ENCODE measurements at places on chromosomes 11 and 22.

GRCh38 chr11:87351676-87352075, 313.9 kb downstream of the TMEM135 start:
- no peak for DNase-seq

DNA sequence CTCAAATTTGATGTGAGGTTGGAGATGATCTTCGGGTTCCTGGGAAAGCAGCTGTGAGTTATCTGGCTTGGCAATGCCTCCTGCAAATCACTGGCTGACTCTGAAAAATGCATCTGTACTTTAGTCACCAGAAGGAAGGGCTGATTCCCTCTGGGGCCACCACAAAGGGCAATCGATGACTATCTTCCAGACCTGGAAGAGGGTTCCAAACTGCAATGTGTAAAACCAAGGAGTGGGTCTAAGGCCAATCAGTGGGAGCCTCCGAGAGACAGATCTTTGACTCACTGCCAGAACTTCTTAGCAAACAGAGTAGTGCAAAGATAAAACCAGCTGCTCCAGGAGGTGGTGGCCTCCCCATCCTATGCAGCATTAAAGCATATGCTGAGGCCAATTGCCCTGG, 29.1 kb upstream of the PAK1 start:
- DNase-seq, result no peak

DNA sequence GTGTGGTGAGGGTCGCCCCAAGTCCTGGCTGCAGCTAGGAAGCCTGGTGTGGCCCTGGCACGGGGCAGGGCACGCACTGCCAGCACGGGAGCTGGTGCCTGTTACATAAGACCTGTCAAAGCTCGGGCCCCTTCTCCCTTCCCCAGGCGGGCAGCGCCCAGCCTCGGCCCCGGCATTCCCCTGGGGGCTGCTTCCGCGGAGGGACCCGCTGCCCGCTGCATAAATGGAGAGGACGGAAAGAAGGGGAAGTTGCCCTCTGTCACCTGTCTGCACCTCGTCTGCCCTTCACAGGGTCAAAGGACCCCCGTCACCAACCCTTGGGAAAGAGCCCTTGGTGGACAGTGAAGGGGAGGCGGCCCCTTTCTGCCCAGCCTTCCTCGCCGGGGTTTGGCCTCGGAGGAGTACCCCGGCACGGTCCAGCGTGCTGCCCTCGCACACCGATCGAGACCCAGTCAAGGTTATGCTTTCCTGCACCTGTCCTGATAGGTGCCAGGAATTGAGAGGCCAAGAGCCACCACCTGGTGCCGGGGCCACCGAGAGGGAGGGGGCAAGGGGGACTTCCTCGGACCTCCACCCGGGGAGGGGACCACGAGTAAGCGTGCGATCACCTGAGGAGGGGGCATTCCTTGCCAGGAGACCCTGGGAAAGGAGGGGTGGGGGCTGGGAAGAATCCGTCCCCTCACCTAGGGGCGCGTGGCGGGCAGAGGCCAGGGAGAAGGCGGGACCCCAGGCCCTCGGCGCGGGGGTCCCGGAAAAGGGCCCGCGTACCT, 16.8 kb upstream of the MFRP start:
- DNase-seq, result no peak

- DNase-seq, result no peak
Measured at GRCh38 chr11:128336203-128336602, 251.2 kb downstream of the ETS1 start.

DNA sequence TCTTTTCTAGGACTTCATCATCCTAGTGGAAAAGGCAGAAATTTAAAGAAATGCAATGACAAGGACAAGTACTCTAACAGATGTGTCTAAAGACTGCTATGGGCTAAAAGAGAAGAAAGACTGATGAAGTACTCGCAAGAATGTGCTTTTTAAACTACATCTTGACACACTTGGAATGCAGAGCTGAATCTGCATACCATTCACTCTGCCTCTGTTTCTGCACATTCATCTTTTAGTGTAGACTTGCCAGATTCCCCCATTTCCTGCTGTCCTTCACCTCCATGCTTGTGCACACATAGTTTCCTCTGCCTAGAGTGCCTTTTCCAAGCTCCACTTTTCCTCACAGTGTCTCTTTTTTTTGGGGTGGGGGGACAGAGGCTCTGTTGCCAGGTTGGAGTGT, 239.0 kb upstream of the CCDC179 start:
- DNase-seq, result no peak
